ENCODE measurements at places on chromosomes 7 and 10.
A peak's percentile ranks its signal among the peaks of the same experiment; 100 is the strongest.

GRCh38 chr7:41786944-41787343 is 84.1 kb upstream of the INHBA start:
- H3K27ac ChIP-seq: no peak overlapping the region
- DNase-seq: no peak
- H3K36me3 ChIP-seq: no peaks in the 10 kb centered on the region
- peaks cover 2% of the 10 kb centered on the region for H3K4me1 ChIP-seq
- H3K4me3 ChIP-seq: no peak overlapping the region

GRCh38 chr10:88114368-88114767 is 250.9 kb downstream of the PTEN start:
- H3K4me1 ChIP-seq: peaks cover 23% of the 10 kb centered on the region
- H3K4me3 ChIP-seq: no peak overlapping the region
- no peaks in the 10 kb centered on the region for H3K27me3 ChIP-seq
- no peaks in the 10 kb centered on the region for H3K36me3 ChIP-seq
- peak; percentile 25 for DNase-seq
- no peak overlapping the region for H3K27ac ChIP-seq

DNA sequence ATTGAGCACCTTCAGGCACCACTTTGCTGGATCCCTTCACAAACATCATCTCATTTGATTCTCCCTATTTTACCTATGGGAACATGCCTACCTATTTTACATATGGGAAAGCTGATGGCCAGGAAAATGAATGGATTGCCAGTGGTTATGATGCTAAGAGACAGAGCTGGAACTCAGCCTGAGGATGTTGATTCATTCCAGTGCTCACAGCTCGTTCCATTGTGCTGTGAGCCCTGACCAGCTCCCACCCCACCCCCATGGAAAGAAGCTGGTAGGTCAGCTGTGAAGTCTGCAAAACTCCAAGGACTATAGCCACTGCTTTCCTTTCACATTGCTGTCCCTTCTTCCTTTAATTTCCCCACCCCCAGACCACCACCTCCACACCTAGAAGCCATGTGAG is 9.6 kb downstream of the UBTD1 start:
- H3K36me3 ChIP-seq: no peaks in the 10 kb centered on the region
- no peaks in the 10 kb centered on the region for H3K27me3 ChIP-seq
- peaks cover 9% of the 10 kb centered on the region for H3K4me1 ChIP-seq

DNA sequence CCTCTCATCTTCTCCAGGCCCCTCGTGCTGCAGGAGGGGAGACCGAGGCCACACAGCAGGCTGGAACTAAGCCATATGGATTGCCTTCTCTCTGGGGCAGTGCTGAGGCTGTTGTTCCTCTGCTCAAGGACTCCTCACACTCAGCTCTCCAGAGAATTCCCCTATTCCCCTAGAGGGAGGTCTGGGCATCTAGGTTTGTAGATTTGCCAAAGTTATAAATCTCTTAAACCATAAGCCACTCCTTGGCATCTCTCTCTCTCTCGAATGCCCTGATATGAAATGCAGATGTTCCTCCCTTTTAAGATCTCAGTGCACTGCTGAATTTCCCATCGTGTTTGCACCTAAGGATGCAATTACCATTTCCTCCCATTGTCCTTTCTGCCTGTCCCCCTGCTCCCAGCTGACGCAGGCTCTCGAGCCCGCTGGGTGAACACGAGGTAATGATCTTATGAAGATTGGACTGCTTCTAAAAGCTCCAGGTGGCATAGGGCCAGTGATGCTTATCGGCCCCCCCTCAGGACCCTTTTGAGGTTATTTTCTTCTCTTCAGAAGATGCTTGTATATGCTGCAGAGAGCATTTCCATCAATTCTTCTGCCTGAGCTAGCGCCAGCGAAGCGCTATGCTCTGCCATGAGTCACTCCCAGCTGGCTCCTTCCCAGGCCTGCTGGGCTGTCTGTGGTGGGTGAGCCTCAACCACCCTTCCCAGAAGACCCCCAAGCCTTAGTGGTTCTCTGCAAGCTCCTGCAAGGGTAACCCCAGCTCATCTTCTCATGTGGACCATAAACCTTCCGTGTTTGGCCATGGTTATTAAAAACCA is 41.6 kb upstream of the AQP1 start:
- H3K27me3 ChIP-seq: no peaks in the 10 kb centered on the region
- peak; percentile 22 for DNase-seq
- H3K27ac ChIP-seq: no peak overlapping the region
- no peak overlapping the region for H3K4me3 ChIP-seq

All from IMR-90 (cell line).